Sigmoid colon (tissue), 7 donors: ENCODE measurements at places on chromosomes 13 and 19. TPM values are rescaled to one million over a fixed set of nuclear protein-coding genes. Genes with fewer than 3 reads are reported as not detected.

Gene TMEM238
- 0.54 TPM for total RNA-seq

Gene PRSS57
- total RNA-seq = not detected

Gene DNMT1
- total RNA-seq = 47.6 TPM

Gene LGALS4
- total RNA-seq = 0.33 TPM

Gene VSTM2B
- 0.41 TPM for total RNA-seq

Gene PODNL1
- not detected for total RNA-seq

Gene RSPH6A
- not detected for total RNA-seq

Gene NLRP5
- total RNA-seq = not detected

GRCh38 chr19:44648631-44649251, 5.0 kb downstream of the PVR start:
- H3K4me1 ChIP-seq = peaks cover 13% of the 10 kb centered on the region
- DNase-seq = no peak
- H3K27ac ChIP-seq = no peak overlapping the region
- no peak overlapping the region for H3K4me3 ChIP-seq

GRCh38 chr13:100566543-100566942, 22.0 kb downstream of the GGACT start:
- H3K27ac ChIP-seq = no peak overlapping the region
- no peaks in the 10 kb centered on the region for H3K36me3 ChIP-seq
- no peaks in the 10 kb centered on the region for H3K4me1 ChIP-seq
- H3K4me3 ChIP-seq = no peak overlapping the region
- H3K27me3 ChIP-seq = no peaks in the 10 kb centered on the region
- no peak for DNase-seq

- peak overlapping the region; percentile 98 for H3K27ac ChIP-seq
- no peaks in the 10 kb centered on the region for H3K36me3 ChIP-seq
- H3K4me1 ChIP-seq = peaks cover 68% of the 10 kb centered on the region
- peak; percentile 93 for DNase-seq
Observed at GRCh38 chr19:13849991-13850909, 26.7 kb upstream of the NANOS3 start.

DNA sequence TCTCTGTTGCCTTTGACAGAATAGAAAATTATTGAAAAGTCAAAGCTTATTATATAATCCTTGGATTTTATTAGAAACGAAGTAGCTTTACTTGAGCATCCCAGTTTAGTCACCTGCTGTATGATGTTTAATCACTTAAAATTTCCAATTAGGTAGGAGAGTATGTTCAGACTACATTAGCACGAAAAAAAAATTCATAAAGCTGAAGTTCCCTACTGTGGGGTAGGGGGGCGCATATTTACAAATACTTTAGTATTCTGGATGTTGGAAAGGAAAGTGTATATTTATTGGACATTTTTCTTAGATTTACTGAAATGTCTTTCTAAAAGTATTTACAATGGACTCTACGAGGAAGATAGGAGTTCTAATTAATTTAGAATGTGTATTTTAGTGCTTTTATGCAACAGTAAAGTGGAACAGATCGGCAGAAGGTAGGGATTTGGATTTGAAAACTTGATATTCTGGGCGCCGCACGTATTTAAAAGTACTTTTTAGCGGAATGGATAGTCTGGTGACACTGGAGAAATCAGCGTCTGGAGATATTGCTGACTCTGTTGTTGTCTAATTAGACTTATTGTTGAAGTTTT, 1.9 kb downstream of the CDK8 start:
- peak overlapping the region; percentile 93 for H3K27ac ChIP-seq
- H3K4me3 ChIP-seq = peak overlapping the region; percentile 97
- no peaks in the 10 kb centered on the region for H3K27me3 ChIP-seq
- no peak for DNase-seq

DNA sequence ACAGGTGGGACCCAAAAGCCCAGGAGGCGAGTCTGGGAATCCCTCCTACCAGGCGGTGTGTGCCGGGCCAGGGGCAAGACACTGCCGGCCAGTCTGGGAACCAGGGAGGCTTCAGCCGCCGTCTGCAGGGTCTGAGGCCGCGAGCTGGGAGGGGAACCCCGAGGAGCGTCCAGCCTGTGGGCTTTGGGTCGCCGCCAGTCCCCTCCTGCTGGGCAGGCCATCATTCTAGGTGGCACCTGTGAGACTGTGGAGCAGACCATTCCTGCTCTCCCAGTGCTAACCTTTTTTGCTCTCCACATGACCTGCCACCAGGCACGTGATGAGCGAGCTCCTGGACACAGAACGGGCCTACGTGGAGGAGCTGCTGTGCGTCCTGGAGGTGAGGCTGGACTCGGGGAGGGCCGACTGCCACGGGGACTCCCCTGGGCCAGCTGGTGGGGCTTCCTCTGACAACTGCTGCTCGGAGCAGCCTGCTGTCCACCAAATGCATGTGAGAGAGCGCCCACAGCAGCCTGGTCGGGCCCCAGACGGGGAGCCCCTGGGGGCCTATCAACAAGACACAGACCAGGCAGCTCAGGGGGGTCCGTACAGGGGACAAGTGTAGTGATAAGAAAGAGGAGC, 24.6 kb upstream of the F7 start:
- H3K36me3 ChIP-seq = no peaks in the 10 kb centered on the region
- no peaks in the 10 kb centered on the region for H3K4me1 ChIP-seq
- DNase-seq = no peak
- H3K4me3 ChIP-seq = no peak overlapping the region

DNA sequence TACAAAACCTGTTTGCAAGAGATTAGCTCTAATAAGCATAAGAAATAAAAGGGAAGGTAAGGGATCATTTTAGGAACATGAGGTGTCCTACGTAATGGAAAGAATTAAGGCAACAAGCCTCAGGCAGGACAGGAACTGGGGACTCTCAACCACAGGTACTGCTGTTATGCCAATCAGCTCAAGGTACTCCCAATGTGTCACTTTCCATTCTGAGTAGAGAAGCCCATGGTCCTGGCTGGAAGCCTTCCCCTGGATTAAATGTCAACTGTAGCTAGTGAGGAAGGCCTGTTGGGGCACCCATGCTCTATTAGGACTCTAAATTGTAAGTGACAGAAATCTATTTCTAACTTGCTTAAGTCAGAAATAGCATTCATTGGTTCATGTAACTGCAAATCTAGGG, 134.6 kb downstream of the DPF1 start:
- peaks cover 16% of the 10 kb centered on the region for H3K36me3 ChIP-seq
- H3K27me3 ChIP-seq = no peaks in the 10 kb centered on the region
- H3K27ac ChIP-seq = no peak overlapping the region
- no peaks in the 10 kb centered on the region for H3K4me1 ChIP-seq
- DNase-seq = no peak

DNA sequence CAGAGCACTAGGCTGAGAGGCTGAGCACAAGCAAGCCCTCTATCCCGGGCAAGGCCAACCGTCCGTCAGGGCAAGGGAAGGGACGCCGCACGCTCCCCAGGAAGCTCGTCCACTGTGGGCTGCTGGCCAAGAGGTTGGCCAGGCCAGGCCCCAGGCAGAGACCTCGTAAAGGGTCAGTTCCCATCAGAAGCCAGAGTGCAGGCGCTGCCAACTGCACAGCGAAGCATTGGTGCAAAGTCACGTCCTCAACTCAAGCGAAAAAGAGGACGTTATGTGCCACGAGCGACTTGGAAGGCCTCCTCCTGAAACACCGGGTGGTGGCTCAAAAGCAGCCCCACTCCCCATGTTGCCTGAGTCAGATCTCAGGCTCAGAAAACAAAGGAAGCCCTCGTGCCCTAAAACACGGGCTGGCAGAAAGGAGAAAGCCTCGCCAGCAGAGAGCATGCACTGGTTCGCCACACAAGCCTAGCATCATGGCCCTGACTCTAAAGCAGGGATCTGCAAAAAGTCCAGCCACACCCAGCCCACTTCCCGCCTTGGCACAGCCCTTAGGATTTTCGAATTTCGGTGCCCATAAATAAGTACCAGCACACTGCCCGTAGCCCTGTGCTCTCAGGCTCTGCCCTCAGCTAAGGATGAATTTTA, 4.7 kb downstream of the AKAP8 start:
- no peak overlapping the region for H3K4me3 ChIP-seq
- H3K27ac ChIP-seq = peak overlapping the region; percentile 37
- no peaks in the 10 kb centered on the region for H3K27me3 ChIP-seq
- H3K36me3 ChIP-seq = peaks cover 40% of the 10 kb centered on the region
- peaks cover 47% of the 10 kb centered on the region for H3K4me1 ChIP-seq

DNA sequence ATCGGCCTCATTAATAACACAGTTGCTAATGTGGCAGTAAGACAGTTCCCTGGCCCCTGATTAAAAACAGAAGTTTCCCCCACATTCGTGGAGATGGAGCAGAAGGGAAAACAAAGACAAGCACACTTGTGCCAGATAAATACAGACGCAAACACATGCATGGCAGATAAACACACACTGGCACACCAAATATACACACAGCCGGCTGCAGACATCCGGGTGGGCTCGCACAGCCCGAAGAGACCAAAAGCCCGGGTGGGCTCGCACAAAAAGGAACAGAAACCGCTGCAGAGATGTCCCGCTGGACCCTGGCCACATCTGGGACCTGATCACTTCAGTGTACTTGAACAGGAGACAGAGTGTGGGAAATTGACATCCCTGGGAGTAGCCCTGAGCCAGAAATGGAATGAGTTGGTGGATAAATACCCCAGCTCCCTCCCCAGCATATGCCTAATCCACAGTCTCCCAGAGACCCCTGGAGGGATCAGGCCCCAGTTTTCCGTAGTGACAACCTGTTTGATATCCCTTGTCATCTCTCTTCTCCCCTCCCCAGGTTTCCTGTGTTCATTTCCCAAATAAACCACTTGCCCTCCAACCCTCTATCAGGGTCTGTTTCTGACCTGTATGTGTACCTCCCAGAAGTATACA, 36.0 kb upstream of the ADGRE5 start:
- H3K27me3 ChIP-seq = no peaks in the 10 kb centered on the region
- no peak overlapping the region for H3K4me3 ChIP-seq
- H3K36me3 ChIP-seq = no peaks in the 10 kb centered on the region
- peaks cover 4% of the 10 kb centered on the region for H3K4me1 ChIP-seq
- DNase-seq = no peak
- H3K27ac ChIP-seq = no peak overlapping the region

DNA sequence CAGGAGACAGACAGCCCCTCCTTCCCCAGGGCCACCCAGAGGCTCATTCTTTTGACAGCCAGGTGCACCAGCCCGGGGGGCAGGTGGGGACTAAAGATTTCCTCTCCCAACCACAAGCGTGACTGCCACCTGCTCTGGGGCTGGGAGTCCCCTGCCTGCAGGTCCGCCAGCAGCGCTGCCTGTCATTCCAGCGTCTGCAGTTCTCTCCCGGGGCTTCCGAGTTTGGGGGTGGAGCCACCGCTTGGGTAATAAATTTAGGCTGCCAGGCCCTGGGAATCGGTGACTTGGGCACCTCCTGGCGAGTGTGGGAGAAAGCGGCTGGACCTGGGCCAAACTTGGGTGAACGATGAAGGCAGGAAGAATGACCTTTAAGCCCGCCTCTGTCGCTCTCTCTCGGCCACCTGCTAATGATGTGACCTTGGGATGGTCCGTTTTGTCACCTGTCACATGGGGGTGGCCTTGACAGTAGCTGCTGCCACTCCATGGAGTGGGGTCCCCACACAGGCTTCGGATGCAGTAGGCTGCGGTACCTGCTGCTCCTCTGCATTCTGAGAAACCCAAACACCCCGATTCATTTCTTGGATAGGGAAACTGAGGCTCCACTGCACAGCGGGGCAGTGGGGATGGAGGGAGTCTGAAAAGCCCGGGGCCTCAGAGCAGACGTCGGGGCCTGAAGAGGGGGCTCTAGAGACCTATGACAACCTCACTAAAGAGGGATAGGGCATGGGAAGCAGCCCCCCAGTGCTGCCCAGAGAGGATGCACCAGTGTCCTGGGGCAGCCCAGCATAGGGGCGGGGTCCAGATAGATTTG, 12.8 kb downstream of the FUT6 start:
- H3K36me3 ChIP-seq = no peaks in the 10 kb centered on the region
- DNase-seq = peak; percentile 91
- peaks cover 5% of the 10 kb centered on the region for H3K27me3 ChIP-seq
- H3K4me3 ChIP-seq = no peak overlapping the region
- peak overlapping the region; percentile 95 for H3K27ac ChIP-seq

- no peaks in the 10 kb centered on the region for H3K4me1 ChIP-seq
- no peak within 1 kb of the TSS for H3K27ac ChIP-seq
Observed at GRCh38 chr13:27792393-27793218, at the start of gene GSX1. Gene GSX1, plus strand, starts transcription at chr13:27792483. Its CDS starts 208 bp downstream, at chr13:27792691.

- no peak overlapping the region for H3K4me3 ChIP-seq
- no peaks in the 10 kb centered on the region for H3K36me3 ChIP-seq
- DNase-seq = no peak
Observed at GRCh38 chr19:29491491-29491890, 34.3 kb upstream of the VSTM2B start.

- H3K4me1 ChIP-seq = no peaks in the 10 kb centered on the region
- no peak for DNase-seq
- H3K27me3 ChIP-seq = no peaks in the 10 kb centered on the region
- no peak overlapping the region for H3K4me3 ChIP-seq
- no peaks in the 10 kb centered on the region for H3K36me3 ChIP-seq
Observed at GRCh38 chr13:48186722-48187121, 46.3 kb upstream of the ITM2B start.
